Upper lobe of left lung (tissue), 6 donors: ENCODE measurements at places on chromosomes 12 and 14. TPM values are rescaled to one million over a fixed set of nuclear protein-coding genes. Genes with fewer than 3 reads are reported as not detected.

LMO3 gene
- total RNA-seq, result 169 TPM

PRB2 gene
- total RNA-seq, result not detected

FGF6 gene
- not detected for total RNA-seq

CCDC38 gene
- total RNA-seq, result not detected

ACACB gene
- 122 TPM for total RNA-seq

PPFIA2 gene
- 3.3 TPM for total RNA-seq

ZNF891 gene
- 4.7 TPM for total RNA-seq

CLECL1 gene
- total RNA-seq, result 1.0 TPM

TRHDE gene
- total RNA-seq, result 21.0 TPM

SLC25A47 gene
- not detected for total RNA-seq

HOXC12 gene
- total RNA-seq, result not detected

TC2N gene
- total RNA-seq, result 45.7 TPM

KLRD1 gene
- 7.3 TPM for total RNA-seq

SIX6 gene
- not detected for total RNA-seq

INSM2 gene
- not detected for total RNA-seq

GLIPR1L1 gene
- total RNA-seq, result not detected

CLEC9A gene
- not detected for total RNA-seq

OR4N2 gene
- total RNA-seq, result not detected

GCH1 gene
- total RNA-seq, result 20.2 TPM

RNU4-1 gene
- under 0.01 TPM for total RNA-seq

PIWIL1 gene
- not detected for total RNA-seq

KRT85 gene
- not detected for total RNA-seq

LRP1-AS gene
- not detected for total RNA-seq

RPS29 gene
- total RNA-seq, result 5,471 TPM

PZP gene
- total RNA-seq, result 2.0 TPM

ZDHHC22 gene
- not detected for total RNA-seq

KCNJ8 gene
- total RNA-seq, result 32.2 TPM

OR4E2 gene
- total RNA-seq, result not detected

LRRK2 gene
- total RNA-seq, result 288 TPM

SNRNP35 gene
- total RNA-seq, result 24.7 TPM
